Kasumi-1 (cell line): ENCODE measurements at places on chromosomes 2 and 18.
A peak's percentile ranks its signal among the peaks of the same experiment; 100 is the strongest.

- DNase-seq = no peak
Measured at GRCh38 chr2:128663371-128664050, 344.8 kb upstream of the HS6ST1 start.

- DNase-seq = no peak
Measured at GRCh38 chr2:6418291-6418690, 447.4 kb downstream of the CMPK2 start.

- no peak for DNase-seq
Measured at GRCh38 chr18:44246001-44246400, 434.7 kb upstream of the SETBP1 start.

- DNase-seq = no peak
Measured at GRCh38 chr18:59150236-59150635, 10.6 kb downstream of the SEC11C start.

DNA sequence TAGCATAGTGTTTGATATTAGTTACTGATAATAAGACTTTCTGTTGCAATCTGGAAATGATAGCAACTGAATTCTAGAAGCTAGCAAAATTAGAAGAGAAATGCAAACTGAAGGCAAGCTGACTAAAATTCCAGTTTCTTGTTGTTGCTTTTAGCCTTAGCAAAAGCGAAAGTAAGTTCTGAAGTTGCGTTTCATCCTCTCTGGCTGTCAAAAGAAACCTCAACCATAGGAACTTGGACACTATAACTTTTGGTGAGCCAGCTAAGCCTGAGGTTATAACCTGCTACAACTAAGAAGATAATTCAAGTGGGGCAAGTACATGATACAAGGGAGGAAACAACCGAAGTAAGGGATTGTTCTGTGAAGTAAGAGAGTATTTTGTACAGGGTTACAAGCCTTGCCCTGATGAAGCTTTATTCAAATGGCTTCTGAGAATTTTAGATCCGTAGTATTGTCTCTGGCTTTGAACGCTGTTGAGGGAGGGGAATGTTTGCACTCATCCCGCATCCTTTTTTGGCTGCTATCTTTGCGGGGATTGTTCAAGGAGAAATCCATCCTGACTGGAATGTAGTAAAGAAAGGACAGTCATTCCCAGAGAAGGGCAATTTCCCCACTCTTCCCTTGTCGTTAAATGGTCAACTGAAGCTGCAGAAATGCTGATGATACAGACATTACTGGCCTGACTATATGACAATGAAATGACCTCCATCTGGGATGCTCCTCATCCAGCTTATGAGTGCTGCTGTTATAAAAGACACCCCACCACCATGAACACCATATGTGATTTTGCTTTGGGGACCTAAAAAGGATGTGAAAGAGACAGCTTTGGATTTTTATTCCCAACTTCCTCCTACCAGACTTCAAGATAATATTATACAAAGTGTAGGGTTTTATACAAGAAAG is 7.0 kb upstream of the TMX3 start:
- peak; percentile 4 for DNase-seq

DNA sequence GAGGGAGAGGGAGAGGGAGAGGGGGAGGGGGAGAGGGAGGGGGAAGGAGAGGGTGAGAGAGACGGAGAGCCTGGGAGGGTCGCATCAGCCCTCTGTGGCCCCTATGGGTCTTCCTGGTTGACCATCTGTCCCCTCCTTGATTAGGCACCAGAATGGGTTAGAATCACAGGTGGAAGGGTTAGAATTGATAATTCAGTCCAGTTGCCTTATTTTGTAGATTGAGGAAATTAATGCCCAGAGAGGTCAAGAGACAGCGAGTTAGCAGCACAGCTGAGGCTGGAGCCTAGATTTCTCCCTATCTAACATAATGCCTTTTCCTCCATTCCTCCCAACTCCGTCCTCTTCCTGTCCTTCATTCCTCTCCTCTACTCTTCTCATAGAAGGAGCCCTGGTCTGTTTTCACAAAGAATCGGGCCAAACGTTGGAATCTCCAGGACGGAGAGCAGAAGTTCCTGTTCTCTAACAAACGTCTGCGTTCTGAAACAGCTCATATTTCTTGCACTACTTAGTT is 338 bp upstream of the THUMPD2 start:
- peak; percentile 11 for DNase-seq

GRCh38 chr18:73614812-73615211 is 532.8 kb downstream of the FBXO15 start:
- no peak for DNase-seq

DNA sequence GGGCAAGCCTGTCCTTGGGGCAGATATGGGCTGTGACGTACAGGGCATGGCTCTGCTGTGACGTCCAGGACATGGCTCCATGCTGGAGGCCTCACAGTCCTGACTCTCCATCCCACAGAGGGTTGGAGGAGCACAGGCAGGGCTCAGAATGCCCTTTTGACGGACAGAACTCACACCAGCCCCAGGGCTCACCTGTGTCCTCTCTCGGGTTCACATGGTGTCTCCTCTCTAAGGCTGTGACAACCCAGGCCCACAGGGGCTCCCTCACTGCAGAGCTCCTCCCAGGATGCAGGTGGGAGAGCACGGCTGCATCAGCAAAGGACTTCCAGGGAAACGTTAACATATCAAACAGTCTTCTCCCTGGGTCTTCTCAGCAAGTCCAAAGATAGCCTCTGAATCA is 133.8 kb downstream of the EIPR1 start:
- DNase-seq = no peak

GRCh38 chr2:205585449-205586383 is 96.6 kb upstream of the NRP2 start:
- DNase-seq = no peak

DNA sequence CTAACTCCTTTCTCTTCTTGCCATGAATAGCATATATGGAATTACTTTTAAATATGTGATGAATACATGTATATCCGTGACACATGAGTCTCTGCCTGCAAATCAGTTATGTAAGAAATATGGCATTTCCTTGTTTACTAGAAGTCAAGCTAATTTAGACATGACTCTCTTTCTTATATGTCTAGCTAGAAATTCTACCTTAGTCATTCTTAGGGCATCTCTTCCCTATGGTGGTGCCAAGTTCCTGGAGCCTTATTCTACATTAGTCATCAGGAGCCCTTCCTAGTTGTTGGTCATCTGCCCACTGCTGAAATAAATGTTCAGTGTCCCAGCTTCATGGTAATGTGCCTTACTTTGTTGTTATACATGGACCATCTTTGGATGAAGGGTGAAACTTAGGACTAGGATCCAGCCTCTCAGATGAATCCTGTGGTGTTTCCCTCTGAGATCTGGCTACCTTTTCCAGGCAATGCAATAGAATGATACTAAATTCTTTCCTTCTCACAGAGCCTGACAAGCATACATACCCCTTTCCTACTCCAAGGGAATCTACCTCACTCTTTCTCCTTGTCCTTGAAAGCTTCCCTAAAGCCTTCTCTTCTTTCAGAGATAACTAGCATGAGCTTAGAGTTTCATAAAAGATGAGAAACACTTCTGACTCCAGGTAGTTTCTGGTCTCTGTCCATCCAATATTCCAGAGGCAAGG is 415.3 kb upstream of the VWC2L start:
- DNase-seq = no peak

- no peak for DNase-seq
Measured at GRCh38 chr2:156573710-156574109, 137.5 kb downstream of the GPD2 start.

DNA sequence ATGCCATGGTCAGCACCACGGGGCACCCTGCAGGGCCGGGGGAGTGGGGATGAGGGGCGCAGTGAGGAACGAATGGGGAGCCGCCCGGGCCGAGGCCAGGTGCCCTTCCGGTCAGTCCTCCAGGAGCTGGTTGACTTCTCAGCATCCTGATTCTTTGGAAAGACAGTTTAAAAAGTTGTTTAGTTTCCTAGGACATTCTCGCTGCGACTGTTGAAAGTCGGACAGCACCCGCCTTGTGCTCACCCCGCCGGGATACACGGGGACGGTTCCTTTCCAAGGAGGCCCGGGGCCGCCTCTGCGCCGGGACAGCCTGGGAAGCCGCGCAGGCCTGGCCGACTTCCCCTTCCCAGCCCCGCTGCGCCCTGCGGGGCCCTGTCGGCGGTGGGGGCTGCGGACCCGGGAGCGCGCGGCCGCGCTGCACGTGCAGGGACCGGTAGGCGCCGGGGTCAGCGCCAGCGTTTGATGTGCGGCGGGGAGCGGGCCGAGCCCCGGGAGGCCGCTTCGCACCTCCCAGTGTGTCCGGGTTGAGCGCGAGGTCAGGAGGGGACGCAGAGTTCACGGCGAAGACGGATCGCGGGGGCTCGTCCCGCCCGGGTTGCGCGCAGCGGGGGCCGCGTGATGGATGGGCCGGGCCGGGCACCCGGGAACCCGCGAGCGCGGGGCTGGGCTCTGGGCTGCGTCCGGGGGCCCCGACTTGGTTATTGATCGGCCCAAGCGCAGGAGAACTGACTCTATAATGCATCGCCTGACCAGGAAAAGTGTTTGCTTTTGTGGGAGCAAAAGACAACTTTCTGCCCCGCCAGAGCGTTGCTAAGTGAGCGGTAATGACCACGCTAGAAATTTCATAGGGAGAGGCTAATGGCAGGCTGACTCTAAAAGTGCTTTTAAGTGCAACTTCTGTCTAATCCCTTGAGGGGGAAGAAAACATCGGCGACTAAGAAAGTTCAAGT is 28.0 kb upstream of the SMIM21 start:
- peak; percentile 24 for DNase-seq

- DNase-seq = no peak
Measured at GRCh38 chr2:178855151-178855550, 47.9 kb upstream of the TTN start.

DNA sequence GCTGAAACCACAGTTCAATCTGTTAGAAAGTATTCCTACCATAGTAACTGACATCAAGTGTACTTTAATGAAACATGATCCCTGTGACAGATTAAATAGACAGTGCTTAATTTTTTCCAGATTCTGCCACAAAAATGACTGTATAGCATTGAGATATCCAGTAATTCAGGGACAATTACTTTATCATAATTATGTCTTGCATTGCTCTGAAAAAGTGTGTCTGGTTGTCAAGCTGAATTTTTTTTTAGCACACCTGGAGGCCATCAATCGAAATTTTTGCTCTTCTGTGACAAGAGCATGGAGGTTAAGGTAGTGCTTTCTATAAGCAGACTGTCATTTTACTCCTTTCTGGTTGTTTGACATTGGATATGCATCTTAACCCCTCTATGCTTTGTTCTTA is 1083.8 kb upstream of the NRXN1 start:
- DNase-seq = no peak

GRCh38 chr2:68250196-68250595 is 2.1 kb downstream of the PPP3R1 start:
- peak; percentile 43 for DNase-seq

DNA sequence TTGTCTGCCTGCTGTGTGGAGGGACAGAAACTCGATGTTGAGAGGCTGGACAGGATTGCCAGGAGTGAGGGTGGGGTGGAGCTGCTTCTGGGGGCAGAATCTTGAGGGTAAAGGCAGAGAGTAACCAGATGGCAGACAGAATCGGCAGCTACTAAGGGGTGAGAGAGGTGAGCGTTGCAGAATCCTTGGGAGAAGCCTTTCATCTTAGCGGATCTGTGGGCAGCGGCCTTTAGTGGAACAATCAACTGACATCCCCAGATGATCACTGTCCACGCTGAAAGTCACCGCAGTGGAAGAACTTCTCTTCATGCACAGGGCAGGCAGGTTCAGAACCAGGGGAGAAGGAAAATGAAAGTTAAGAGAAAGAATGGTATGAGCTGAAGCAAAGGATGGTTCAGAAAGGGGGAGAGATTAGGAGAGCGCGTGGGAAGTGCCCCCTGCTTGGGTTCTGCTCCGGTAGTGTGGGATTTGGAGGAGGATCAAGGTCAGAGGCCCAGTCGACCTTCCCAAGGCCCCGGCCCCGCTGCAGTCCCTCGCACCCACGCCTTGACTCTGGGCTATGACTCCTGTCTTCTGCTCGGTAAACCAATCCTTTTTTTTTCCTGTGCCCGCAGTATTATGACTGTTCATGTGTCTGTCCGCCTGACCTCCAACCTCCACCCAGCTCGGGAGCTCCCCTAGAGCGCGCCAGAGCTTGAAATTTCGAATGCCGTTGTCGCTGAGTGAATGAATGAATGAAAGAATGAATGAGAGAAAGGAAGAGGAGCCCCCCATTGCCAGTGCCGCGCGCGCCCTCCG is 584 bp downstream of the BOLA3 start:
- DNase-seq = peak; percentile 58

DNA sequence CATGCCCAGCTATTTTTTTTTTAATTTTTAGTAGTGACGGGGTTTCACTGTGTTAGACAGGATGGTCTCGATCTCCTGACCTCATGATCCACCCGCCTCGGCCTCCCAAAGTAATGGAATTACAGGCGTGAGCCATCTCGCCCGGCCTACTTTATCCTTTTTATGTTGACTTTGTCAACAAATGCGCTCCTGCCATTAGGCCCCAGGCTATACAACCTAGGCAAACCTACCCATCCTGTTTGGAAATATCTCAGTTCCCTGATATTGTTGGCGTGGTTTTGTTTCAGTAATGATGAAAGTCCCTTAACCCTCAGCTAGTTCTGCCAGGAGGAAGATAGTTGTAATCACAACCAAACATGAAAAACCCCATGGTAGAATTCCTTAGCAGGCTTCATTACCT is 249.4 kb upstream of the SOX11 start:
- DNase-seq = no peak

- DNase-seq = no peak
Measured at GRCh38 chr2:221676566-221677172, 104.6 kb upstream of the EPHA4 start.

DNA sequence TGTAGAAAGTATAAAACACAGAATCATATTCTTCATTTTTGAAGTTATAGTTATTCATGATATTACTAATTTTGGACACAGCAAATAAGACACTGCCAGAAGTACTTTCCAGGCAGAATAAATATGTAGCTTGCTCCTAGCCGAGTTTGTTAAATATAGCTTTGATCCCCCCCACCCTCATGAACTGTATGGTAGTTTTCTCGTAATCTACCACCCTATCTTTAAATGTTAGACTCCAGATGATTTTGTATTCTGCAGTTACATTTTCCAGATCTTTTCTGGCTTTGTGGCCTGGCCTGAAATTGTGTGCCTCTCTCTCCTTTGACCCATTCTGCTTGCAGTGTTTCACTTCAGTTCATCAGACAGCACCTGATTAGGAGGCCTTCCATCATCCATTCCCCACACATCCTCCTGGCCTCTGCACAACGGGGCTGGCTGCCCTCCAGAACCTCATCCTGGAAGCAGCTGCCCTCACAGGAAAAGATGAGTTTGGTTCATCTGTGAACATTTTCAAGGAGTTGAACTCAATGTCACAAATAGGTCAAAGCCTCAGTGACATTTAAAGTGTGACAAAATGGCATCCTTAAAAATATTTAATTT is 4.7 kb upstream of the KCNJ3 start:
- no peak for DNase-seq

DNA sequence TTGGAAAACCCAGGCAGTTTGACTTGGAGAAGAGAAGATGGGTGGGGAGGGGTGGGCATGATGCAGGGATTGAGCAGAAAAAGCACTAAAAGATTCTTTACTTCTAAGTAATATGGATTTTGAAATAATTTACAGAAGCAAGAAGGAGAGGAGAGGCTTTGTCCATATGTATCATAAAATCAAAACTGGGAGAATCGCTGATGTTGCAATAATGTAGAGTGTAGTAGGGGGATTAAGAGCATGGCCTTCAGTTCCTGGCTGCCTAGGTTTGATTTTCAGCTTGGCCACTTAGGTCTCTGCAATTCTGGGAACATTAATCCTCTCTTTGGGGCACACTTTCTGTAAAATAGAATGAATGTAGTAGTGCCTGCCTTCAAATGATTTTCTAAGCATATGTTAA is 1760.4 kb upstream of the CELF4 start:
- DNase-seq = no peak
